T47D (cell line): ENCODE measurements at places on chromosomes 16 and 17.

DNA sequence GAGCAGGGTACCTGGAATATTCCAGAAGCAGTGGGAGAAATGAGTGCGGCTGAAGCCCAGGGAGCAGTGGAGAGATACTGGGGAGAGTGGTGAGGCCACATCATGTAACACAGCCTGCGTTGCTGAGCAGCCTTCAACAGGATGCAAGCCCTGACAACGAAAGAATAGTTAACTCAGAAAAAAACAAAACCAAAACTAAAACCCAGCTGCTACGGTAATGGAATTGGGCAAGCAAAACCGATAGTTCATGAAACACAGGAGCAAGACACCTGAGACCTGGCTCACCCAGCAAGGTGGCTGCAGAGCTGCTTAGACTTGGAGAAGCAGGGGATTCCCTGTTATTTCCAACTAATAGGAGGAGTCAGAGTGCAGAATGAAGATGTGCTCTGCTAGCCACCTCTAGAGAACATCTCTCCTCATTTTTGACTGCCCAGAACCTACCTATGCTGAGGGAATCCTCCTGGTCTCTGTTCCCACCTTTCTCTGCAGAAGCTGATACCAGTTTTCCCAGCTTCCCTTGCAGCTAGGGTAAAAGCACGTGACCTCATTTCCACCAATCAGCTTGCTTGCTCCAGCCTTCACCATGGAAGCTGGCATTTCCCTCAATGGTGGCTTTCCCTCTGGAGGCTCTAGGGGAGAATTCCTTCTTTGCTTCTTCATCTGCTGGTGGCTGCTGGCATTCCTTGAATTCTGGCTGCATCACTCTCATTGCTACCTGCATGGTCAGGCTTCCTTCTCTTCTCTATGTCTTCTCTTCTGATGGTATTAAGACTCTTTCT is 59.4 kb upstream of the XYLT1 start:
- no peak for DNase-seq

- no peak for DNase-seq
These were observed 27.6 kb upstream of the PITPNA start for GRCh38 chr17:1590029-1590746.

GRCh38 chr17:28573966-28574480 is 2.7 kb downstream of the ALDOC start:
- DNase-seq: no peak

- peak; percentile 23 for DNase-seq
These were observed 46.1 kb upstream of the BPTF start for GRCh38 chr17:67779098-67779672.

GRCh38 chr17:73513426-73513825 is 130.8 kb downstream of the SDK2 start:
- no peak for DNase-seq

DNA sequence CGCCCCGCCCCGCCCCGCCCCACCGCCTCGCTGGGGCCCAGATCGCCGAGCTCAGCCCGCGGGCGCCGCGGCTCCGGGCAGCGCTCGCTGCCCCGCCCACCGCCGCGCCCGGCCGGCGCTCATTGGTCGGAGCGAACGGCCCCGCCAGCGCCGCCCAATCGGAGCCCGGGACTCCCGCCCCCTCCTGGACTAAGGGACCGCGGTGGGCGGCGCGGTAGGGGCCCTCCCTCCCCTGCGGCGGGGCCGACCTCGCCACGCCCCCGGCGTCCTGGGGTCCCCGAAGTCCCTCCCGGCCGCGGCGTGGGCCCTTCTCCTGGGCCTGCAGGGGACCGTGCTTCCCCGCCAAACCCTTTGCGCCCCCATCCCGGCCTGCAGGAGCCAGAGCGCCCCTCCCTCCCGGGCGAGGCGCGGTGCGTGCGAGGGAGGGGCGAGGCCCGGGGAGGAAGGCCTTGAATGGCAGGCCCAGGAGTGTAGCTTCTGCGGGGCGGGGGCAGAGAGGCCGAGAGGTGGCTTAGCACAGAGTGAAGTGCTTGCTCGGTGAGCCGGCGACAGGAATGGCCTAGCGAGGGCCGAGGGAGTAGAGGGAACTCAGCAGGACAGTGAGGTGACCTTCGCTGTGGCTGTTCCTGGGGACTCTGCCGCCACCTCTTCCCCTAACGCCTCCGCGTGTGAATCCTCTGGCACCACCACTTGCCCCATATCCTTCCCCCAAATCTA is at the start of gene CAMKK1:
TSS of gene CAMKK1 (minus strand) at position 51 of the 717 bp plus-strand sequence. CDS start 7,366 bp downstream, outside the sequence.
- peak; percentile 87 for DNase-seq

DNA sequence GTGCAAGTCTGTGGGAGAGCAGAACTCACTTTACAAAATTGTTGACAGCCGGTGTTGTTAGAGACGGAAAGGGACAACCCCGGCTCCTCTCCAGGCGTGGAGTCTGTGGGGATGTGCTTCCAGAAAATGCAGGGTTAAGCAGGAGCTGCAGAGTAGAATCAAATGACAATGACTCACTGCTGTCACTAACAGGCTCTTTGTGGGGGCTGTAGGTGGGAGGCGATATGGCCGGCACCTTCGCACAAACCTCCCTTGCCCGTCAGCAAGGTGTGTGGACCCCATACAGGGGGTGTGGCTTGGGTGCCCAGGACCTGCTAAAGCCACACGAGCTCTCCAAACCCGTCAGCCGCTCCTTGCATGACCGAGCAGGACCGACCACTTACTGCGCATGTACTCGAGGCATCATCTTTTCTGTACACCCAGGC is 5.8 kb downstream of the PDK2 start:
- no peak for DNase-seq

- DNase-seq: no peak
These were observed 477 bp downstream of the CFAP20 start for GRCh38 chr16:58128711-58129096.

DNA sequence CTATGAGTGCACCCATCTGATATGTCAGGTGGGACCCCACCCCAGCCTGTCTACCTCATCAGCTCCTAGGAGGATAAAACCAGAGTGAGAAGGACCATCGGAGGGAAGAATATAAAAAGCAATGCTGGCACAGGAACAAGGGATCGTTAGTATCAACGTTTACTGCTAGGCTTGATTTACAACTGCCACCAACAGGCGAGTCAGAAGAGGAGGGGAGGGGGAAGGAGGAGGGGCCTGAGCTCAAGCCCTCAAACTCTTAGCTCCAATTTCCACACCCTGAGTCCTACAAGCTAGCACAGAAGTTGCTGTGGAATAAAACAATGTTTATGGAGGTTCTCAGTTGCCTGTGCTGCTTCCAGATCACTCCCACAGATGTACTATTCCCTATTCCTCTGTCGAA is 234.5 kb downstream of the C16orf78 start:
- no peak for DNase-seq

- DNase-seq: no peak
These were observed 9.0 kb upstream of the CSNK1D start for GRCh38 chr17:82282239-82283207.

GRCh38 chr17:40480501-40481003 is 20.9 kb downstream of the TNS4 start:
- DNase-seq: no peak

GRCh38 chr17:20010099-20010863 is 1.1 kb downstream of the SPECC1 start:
- DNase-seq: peak; percentile 78

DNA sequence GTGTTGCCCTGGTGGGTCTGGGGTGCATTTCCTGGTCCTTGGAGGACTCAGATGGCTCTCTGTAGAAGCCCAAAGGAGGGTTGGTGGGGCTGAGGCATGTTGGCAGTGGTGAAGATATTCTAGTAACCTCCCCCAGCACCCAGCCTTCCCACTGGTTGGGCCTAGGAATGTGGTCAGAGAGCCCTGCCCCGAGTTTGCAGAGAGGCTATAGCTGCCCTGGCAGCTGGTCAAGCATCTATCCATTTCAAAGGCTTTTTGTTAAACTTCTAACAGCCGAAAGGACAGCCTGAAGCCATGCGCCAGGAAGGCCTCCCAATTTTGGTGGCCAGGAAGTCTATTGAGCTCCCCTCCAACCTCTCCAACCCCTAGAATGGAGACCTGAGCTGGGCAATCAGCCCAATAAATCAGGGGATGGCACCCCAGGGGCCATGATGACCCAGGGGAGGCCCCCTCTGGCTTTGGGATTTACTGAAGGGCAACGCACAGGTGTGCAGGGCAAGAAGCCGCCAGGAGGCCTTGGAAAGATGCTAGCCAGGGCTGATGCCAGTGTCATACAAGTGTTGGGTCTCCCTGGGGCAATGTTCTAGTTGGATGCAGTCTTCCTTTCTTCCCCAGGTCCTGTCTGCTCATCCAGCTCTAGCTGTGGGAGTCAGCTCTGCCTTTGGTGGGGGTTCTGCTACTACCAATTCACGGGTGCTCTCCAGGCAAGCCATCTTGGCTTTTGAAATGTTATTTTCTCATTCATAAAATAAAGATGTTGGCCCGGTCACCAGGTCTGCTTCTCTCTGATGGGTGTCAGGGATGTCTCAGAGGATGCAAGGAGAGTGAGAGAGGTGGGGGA is 30.9 kb upstream of the AXIN2 start:
- DNase-seq: no peak

- no peak for DNase-seq
These were observed 73.2 kb upstream of the GOT2 start for GRCh38 chr16:58807276-58807675.

DNA sequence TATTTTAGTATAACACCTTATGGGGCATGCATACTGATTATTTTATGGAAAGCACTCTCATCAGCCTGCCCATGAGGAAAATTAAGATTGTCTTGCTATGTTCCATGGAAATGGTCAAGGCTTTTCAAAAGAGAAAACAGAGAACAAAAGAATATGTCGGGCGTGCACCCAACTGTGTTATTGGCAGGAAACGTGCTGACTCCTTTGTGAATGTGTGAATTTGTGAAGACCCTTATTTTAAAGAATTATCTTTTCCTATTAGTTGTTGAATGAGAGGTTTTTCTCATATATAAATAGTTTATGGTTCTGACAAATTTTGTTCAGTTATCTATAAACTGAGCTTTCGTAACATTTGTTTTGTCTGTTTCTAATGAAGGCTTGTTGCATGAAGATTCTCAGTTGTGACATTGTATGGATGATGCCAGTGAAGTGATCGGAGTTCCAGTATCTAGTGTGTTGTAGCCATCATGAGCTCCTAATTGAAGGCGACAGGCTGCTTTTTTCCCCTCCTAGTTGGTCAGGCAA is 180.0 kb downstream of the BCAS3 start:
- DNase-seq: no peak

- no peak for DNase-seq
These were observed 53.6 kb upstream of the ATF7IP2 start for GRCh38 chr16:10332241-10332640.

GRCh38 chr16:64242492-64242891 is 879.4 kb downstream of the CDH11 start:
- no peak for DNase-seq

GRCh38 chr17:66455060-66455459 is 152.6 kb downstream of the PRKCA start:
- no peak for DNase-seq

DNA sequence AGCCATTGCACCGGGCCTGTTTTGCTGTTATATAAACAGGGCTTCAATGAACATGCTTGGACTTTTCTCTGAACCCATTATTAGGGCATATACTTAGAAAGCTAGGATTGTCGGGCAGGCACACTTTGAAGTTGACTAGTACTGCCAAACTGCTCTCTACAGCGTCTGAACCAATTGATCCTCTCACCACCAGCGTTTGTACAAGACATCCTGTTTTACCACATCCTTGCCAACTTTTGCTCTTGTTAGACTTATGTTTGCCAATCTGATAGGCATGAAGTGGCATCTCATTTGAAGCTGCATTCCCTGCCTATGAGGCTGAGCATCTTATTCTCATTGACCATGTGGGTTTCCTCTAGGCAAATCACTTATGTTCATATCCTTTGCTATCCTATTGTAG is 7.4 kb upstream of the PPP1R9B start:
- peak; percentile 86 for DNase-seq

GRCh38 chr16:1335996-1336395 is 2.6 kb downstream of the BAIAP3 start:
- DNase-seq: no peak

GRCh38 chr17:76033139-76033538 is 6.0 kb upstream of the EVPL start:
- DNase-seq: no peak

DNA sequence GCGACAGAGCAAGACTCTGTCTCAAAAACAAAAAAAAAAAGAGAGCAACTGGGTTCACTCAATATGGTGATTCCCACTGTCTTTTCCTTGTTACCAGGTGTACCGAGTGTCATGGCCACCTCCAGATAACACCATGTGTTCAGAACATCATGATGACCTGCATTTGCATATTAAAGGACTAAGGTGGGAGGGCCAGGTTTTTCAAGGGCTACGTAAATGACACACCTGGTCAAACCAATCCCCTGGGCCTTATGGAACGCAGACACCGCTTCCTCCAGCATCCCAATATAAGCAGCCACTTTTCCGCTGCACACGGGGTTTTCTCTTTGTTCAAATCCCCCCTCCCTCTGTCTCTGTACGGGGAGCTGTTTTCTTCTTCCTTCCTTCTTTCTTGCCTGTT is 29.3 kb downstream of the WSCD1 start:
- DNase-seq: no peak

DNA sequence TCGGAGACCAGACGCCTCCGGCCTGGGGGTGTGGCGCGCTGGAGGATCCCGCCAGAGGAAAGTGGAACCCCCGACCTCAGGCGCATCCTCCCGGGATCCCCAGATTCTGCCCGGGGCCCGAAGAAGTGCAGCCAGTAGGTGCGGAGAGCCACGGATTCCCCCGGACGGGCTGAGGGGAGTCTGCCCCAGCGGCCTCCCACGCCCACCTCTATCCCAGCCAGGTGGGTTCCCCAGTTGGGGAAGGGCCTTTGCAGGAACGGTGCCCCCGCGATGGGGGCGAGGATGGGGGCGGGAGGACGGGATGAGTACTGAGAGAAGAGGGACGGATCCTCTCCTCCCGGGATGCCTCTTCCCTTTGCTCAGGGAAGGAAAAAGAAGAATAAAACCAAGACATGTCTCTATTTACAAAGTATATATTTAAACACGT is 5.1 kb downstream of the CBX8 start:
- no peak for DNase-seq

DNA sequence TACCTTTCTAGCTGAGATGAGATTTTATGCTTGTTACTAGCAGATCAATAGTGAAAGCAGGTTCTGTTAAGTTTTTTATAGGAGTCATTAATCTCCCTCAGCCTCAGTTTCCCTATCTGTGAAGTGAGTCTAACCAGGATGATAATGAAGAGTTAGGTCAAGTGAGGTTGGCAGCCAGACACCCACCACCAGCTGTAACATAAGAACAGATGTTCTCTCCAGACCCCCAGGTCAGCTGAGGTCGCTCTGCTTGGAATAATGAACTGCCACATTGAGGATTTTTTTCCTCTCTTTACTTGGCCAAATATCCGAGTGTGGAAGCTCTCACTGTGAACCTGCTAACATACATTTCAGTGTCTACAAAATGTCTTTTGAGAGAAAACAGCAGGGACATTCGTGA is 389.6 kb downstream of the WWOX start:
- no peak for DNase-seq
